ENCODE measurements at places on chromosomes 1 and 21. TPM values are rescaled to one million over a fixed set of nuclear protein-coding genes. Genes with fewer than 3 reads are reported as not detected.
A peak's percentile ranks its signal among the peaks of the same experiment; 100 is the strongest.

DNA sequence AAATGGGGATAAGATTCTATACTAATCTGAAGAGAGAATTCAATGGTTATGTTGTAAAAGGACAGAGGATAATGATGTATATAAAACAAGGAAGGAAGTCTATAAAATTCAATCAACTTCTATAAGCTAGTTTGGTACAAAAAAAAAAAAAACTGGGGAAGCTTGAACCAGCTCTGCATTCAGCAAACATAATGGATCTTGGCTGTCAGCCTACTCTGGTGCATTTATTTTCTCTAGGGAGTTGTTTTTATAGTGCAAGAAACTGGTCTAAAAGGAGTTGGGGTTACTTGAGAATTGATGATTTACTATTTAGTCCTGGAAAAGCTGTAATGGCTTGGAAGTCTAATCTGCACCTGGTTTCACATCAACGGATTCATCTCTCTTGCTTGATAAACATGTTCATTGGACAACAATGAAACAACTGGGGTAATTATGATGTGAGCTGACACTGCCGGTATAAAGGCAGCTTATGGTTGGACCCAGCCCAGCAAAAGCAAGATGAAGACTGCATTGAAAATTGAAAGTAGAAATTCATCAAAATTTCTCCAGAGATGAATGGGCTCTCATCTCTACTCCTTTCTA, 199.4 kb upstream of the NRIP1 start:
- no peak for DNase-seq

- no peak for DNase-seq
Measured at GRCh38 chr1:168005529-168005928, 68.7 kb upstream of the MPC2 start.

- no peak for DNase-seq
Measured at GRCh38 chr1:216843409-216843808, 120.2 kb upstream of the ESRRG start.

- peak; percentile 80 for DNase-seq
Measured at GRCh38 chr1:25806418-25806817, 6.4 kb downstream of the SELENON start.

DNA sequence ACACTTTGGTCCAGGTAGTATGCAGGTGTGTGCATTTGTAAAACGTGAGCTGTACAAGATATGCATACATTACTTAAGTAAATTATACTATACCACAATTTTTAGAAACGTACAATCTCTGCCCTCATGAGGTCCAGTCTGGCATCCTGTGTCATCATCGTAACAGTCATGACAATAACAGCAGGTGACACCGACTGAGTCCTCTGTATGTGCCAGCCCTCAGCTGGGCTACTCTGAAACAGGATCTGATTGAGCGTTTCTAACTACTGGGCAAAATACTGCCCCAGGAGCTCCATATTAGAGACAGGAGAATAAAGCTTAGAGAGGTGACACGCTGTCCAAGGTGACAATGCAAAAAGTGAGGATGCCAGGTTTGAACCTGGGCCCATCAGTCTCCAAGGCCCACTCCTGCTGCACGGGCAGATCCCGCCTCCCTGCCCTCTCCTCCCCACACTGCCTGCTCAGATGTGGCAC, 47.2 kb upstream of the ECE1 start:
- DNase-seq, result no peak

- peak; percentile 50 for DNase-seq
Measured at GRCh38 chr1:224497714-224498573, 63.3 kb upstream of the WDR26 start.

DNA sequence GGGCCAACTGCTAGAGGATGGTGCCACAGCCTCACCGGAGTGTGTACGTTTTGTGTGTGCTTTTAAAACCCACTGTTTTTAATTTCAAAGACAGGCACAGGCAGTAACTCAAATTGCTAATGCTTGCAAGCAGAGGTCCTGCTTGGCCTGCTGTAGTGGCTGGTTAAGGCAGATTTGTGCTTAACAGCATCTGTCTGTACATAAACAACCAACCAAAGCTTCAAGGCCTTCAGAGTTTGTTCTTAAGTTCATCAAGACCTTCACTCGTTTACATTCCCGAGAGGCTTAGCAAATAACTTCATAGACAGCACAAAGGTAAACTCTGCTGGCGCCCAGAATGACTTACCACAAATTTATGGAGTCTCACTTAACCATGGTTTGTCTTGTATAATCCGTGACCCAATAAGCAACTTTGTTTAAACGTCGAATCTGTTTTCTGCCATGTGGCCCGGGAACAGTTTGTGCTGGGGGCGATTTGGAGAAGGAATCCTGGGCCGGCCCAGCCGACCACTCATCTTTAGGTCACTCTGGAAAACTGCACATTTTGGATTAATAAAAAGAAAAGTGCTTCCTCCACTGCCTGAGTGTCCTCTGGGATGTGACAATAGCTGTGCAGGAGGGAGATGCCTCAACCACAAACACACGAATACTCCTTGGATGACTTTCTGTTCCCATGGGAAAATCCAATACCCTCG, 58.1 kb downstream of the CAPZB start:
- no peak for DNase-seq

- DNase-seq, result no peak
Measured at GRCh38 chr1:89675677-89676076, 42.8 kb downstream of the LRRC8C start.

- no peak for DNase-seq
Measured at GRCh38 chr1:88247666-88248065, 436.4 kb upstream of the PKN2 start.

DNA sequence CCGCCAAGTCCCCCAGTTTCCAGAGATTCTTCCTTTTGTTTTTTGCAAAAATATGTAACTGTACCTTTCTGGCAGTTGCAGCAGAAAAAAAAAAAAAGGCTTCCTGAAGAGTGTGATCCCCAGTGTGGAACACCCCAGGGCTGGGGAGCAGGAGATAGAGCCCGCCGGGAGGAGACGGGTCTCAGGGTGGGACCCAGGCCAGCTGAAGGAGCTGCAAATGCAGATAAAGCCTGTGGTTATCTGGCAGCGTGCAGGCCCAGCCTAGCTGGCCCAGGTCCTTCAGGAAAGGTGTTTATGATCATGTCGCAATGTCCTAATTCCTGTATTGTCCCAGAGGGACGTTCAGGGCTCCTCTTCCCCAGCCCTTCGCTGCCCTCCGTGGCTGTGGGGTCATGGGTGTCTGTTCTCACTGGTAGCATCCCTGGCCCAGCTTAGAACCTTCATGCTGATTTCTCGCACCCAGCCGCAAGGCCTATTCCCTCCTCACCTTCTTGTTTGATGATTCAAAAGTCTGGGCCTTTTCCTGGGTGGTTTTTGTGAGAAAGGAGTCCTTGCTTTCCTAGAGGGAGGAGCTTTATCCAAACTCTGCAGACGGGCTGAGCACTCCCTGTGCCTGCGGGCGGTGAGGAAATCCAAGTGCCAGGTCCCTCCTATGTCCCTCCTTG, 26.2 kb downstream of the RNF187 start:
- DNase-seq, result no peak

DNA sequence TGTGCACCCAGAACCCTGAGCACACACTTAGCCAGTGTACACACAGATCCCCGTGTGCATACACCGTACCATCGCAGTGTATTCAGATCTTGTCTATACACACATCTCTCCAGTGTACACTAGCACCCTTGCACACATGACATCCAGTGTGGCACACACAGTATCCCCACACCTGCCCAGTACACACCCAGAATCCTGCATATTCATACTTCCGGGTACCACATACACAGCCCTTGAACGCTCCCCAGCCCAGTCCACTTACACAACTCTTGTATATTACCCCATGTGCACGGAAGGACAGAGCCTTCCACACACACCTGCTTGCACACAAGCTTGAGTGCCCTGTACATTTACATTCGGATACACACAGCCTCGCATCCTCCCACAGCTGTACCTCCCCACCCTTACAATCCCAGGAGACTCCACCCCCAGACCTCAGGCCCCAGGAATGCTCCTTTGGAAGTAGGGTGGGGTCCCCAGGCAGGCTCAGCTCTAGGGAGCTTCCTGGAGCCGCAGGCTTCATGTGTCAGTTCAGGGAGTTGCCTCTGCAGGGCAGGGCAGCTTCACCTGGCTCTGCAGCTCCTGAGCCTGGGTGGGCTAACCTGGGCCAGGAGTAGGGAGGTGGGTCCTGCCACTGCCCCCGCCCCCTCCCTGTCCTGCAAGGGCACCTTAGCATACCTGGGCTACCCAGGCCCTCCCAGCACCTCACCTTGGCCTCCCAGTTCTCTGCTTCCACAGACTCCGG, 46.2 kb downstream of the AHDC1 start:
- no peak for DNase-seq

ADAM30 gene
- not detected for total RNA-seq

CAMK1G gene
- 0.31 TPM for total RNA-seq

PDPN gene
- 25.8 TPM for total RNA-seq

AMPD1 gene
- total RNA-seq, result not detected

TPTE gene
- not detected for total RNA-seq

TCHHL1 gene
- total RNA-seq, result not detected

Measured in left cardiac atrium (tissue), 4 donors.